ENCODE measurements at places on chromosomes 11 and 22.

GRCh38 chr22:44133161-44133560 is 47.6 kb upstream of the PARVG start:
- DNase-seq, result no peak

GRCh38 chr11:103202048-103202651 is 92.9 kb downstream of the DYNC2H1 start:
- no peak for DNase-seq

DNA sequence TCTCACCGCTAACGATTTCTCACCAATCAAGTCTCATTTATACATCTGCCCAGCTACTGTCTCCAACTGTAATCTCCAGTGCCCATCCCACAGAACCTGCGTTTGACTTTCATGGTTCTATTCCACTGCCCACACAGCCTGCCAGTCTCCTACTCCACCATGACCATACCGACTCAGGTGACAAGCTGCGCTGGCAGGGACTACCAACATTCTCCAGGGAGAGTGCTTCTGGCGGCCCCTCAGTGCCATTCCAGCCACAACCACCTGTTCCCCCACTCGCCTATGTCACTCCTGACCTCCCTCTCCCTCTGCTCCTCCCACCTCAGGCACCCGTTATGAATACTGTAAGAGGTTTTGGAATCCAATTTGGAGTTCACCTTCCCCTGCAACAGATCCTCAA is 108.5 kb upstream of the BID start:
- no peak for DNase-seq

GRCh38 chr11:16511116-16512114 is 155.1 kb upstream of the SOX6 start:
- no peak for DNase-seq

GRCh38 chr22:38051900-38052862 is 5.0 kb upstream of the PICK1 start:
- peak; percentile 57 for DNase-seq

- no peak for DNase-seq
Measured at GRCh38 chr11:68308068-68308467, 4.3 kb upstream of the LRP5 start.

- DNase-seq, result no peak
Measured at GRCh38 chr11:75597636-75598035, 35.6 kb downstream of the SERPINH1 start.

DNA sequence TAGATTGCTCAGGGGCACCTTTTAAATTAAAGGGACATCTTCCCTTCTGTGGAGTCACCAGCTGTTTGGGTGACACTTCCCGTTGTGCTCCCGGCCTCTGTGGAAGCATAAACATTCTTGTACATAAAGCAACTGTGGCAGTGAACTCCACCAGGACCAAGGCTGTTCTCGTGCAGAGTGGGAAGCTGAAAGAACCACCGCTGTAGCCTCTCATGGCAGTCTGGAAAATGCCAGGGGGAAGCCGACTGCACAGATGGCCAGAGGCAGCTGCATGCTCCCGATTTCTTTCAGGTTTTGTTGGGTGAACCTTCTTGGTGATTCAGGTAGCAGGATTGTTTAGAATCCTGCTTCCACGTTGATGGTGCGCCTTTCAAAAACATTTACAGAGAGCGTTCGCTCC is 10.3 kb downstream of the UBASH3B start:
- DNase-seq, result no peak

DNA sequence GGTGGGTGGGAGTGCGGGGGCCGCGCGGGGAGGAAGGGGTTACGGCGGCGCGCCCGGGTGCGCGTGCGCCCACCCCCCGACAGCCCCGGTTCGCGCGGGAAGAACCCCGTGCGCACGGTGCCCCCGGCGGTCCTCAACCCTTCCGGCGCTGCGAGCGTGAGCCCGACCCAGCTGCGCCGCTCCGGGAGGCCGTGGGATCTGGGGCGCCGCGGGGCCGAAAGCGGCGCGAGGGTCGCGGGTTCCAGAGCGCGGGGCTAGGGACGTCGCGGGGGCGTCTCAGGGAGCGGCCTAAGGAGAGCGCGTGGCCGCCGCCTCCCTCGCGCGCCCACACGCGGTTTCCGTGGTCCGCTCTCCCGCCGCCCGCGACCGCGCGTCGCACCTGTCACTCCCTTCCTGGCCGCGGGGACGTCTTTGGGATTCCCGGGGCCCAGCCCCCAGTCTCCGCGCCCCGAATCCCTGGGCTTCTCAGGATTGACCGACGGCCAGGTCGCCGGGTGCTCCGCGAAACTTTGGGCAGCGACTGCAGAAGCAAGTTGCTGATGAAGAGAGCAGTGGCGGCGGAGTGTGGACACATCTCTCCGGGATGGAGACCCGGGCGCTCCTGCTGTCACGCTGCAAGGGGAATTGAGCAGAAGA is 582 bp downstream of the SREBF2 start:
- DNase-seq, result peak; percentile 34

DNA sequence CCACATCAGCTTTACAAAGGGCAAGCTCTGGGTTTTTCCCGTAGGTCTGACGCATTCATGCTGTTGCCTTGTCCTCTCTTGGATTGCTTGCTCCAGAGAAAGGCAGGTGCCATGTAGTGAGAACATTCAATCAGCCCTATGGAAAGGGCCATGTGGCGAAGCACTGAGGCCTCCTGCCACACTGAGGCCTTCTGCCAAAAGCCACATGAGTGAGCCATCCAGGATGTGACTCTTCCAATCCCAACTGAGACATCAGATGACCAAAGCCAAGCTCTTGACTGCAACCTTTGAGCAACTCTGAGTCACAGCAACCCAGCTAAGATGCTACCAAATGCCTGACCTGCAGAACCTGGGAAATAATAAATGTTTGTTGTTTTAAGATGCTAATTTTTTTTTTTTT is 9.0 kb upstream of the PANX3 start:
- DNase-seq, result no peak

- no peak for DNase-seq
Measured at GRCh38 chr11:19560156-19560555, 152.5 kb upstream of the NAV2 start.

GRCh38 chr22:44865193-44866057 is 113.0 kb downstream of the ARHGAP8 start:
- no peak for DNase-seq

GRCh38 chr11:17762309-17762974 is 27.9 kb downstream of the KCNC1 start:
- no peak for DNase-seq

DNA sequence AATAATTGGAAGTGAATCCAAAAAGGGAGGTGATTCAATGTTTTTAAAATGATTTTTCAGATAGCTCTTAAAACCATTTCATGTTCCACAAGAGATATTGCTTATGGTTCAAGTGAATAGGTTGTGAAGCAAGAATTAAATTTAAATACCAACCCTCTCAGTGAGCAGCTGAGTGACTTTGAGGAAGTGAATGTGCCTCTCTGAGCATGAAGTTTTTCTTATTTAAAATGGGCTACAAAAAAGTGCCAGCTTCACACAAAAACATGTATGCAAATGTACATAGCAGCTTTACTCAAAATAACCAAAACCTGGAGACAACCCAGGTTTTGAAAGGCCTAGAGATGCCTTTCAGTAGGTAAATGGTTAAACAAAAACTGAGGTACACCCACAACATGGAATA is 35.5 kb upstream of the GAB4 start:
- no peak for DNase-seq

- DNase-seq, result no peak
Measured at GRCh38 chr11:27447288-27448183, 25.1 kb downstream of the LGR4 start.

DNA sequence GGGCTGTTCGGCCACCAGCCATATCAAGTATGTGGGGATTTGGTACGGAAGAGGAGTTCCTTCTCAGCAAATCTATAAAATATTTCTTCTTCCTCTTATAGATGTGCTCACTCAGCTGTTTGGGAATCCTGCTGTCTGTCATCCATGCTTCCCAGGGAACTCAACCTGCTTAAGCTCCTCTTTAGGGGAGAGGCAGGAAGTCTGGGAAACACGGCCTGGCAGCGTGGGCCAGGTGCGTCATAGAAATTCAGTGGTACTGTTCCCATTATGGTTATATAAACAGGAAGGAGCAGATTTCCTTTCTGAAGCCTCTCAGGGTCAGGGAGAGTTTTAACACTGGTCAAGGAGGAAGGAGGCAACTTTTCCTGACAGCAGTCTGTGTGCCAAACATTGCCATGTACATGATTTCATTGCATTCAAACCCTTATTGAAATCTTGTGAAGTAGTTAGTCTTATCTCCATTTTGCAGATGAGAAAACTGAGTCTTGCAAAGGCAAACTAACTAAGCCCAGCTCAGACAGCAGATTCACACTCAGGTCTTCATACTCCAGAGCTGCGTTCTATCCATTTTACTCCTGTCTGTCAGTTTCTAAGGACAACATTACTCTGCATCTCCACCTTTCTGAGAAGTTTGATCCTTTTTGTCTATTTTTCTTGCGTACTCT is 35.4 kb upstream of the AMOTL1 start:
- DNase-seq, result no peak

DNA sequence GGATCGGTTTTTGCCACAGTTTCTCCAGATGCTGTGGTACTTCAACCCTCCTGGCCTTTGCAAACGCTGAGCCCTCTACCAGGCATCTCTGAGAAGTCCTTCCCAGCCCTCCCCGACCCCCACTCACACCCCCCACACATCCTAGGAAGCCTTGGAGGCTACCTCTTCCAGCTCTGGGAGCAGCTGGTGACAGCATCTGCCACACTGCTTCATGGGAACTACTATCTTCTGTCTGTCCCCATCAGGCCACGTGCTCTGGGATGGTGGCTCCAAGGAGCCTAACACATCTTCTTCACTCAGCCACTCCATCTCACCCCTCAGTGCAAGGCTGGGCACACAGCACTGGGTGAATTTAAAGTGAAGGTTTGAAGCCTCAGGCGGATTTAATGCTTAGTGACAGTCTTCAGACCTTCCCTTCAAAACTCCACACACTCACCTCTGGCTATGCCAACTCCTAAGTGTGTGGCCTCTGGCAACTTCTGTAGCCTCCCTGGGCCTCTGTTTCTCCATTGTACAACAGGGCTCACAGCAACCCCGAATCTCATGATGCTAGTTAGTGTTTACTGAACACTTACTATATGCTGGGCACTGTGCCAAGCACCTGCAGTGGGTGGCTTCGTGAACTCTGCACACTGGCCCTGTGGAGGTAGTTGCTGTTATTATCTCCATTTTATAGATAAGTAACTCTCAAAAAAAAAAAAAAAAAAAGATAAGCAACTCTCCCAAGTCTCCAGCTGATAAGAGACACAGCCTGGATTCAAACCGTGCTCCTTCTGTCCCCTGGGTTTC is 7.3 kb upstream of the TP53I11 start:
- no peak for DNase-seq

DNA sequence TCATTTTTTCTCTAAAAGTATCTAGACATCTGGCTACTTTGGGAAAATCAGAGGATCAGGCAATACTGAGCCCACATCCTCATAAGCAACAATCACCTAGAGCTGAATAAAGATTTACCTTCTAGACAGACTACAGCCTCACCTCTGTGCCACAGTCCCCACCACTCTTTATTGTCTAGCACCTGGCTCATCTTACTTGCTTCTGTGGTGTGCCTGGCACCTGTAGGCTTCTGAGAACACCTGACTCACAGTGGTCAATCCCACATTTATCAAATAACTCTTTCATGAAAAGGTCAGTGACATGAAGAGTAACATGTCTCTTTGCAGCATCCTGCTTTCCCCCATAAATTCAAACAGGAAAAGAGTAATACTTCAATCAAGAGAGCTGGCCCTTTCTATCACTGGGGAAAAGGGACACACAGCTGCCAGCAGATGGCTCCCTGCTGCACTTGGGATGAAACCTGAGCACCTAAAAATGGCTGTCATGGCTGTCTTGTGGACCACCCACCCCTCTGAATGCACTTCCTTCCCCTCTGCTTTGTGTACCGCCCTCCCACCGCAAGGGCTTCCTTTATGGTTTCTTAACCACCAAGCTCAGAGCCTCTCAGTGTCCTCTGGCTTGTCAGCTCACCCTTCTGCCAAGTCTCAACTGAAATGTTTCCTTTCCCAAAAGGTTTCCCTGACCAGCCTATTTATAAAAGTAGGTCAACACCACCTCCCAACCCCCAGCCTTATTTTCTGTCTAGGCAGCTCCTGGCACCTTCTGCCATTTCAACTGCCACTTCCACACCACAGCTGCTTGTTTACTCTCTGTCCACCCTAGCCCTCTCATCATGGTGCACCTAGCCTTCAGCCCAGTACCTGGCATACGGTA is 9.3 kb downstream of the TFIP11 start:
- DNase-seq, result peak; percentile 31

DNA sequence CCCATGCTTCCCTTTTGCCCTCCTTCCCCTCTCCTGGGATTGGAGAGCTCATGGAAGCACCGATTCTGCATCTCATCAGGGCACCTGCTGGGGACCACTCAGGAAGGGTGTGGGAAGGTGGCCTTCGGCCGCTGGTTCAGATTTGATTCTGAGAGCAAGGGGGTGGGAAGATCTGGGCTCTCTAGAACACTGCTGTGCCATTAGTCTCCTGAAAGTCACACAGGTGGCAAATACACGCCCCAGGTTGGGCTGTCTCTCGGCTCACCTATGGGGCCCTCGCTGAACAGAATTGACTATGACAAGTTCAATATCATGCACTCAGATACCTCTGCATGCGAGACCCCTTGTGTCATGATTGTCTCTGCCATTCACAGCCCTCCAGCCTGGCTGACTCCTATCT is 12.8 kb upstream of the APOBEC3A start:
- DNase-seq, result no peak

DNA sequence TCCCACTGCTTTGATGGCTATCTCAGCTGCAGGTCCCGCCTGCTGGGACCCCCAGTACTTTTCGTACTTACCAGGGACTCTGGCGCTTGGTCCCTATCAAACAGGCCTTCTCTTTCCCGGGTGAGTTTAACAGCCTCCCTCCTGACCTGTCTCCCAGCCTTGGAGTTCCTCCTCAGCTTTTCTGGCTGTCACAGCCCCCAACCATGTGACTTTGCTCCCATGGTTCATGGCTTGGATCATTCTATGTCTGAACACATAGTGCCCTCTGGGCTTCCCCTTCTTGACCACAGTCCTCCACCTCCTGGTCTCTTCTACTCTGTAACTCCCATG is 56.9 kb downstream of the PARVA start:
- DNase-seq, result no peak

GRCh38 chr11:66920978-66921784 is 37.0 kb downstream of the PC start:
- no peak for DNase-seq

- no peak for DNase-seq
Measured at GRCh38 chr11:45333001-45333971, 47.1 kb upstream of the SYT13 start.

GRCh38 chr11:86483940-86484794 is 109.5 kb downstream of the CCDC81 start:
- DNase-seq, result no peak

- no peak for DNase-seq
Measured at GRCh38 chr11:36086366-36086765, 142.5 kb downstream of the LDLRAD3 start.

GRCh38 chr11:64316672-64317324 is 561 bp downstream of the TRMT112 start:
- DNase-seq, result peak; percentile 35
